ENCODE measurements at places on chromosomes 11 and 22.

- no peak for DNase-seq
Measured at GRCh38 chr11:100930185-100930778, 199.3 kb downstream of the PGR start.

- DNase-seq: no peak
Measured at GRCh38 chr11:108614086-108614485, 20.5 kb upstream of the EXPH5 start.

- DNase-seq: no peak
Measured at GRCh38 chr22:19710020-19710768, 4.1 kb upstream of the SEPTIN5 start.

DNA sequence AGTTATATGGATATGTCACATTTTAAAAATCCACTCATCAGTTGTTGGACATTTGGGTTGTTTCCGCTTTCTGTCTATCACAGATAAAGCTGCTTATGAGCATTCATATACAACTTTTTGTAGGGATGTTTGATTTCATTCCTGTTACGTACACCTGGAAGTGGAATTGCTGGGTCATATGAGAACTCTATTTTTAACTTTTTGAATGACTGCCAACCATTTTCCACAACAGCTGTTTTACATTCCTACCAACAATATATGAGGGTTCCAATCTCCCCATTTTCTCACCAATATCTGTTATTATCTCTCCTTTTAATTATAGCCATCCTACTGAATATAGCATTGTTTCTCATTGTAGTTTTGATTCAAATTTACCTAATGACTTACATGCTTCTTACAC, 172.0 kb downstream of the UVRAG start:
- no peak for DNase-seq

DNA sequence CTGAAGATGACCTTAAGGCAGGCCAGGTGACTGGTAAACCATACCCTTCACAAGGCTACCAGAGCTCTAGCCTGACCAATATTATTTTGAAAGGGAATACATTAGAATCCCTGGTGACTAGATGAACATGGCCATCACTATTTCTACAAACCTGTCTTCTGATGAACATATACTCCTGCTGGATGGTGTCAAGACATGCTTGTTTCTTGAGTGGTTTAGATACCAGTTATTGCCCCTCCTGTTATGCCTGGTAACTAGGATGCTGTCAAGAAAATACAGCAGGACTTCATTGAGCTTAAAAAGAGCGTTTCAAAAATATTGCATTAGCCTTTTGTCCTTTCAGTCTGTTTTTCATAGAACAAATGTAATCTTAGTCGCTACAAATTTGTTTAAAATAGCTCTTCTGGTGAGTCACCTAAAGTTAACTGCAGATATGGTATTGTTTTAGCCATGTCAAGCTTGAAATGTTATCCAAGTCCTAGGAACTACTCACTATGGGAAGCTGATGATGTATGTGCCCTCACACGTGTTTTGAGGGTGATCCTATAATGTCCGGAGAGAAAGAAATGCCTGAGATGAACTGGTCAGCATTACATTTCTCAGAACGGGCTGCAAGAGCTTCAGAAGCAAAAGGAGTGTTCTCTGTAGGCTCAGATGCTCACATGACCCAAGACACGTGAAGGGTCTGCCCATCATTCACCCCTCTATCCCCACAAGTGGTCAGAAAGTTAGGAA, 20.6 kb downstream of the ADM start:
- no peak for DNase-seq

GRCh38 chr11:78438298-78438975, 20.8 kb upstream of the GAB2 start:
- no peak for DNase-seq

GRCh38 chr11:117443266-117444186, 115.9 kb downstream of the CEP164 start:
- DNase-seq: no peak

GRCh38 chr11:46387919-46388618, 3.5 kb downstream of the CHRM4 start:
- peak; percentile 33 for DNase-seq

DNA sequence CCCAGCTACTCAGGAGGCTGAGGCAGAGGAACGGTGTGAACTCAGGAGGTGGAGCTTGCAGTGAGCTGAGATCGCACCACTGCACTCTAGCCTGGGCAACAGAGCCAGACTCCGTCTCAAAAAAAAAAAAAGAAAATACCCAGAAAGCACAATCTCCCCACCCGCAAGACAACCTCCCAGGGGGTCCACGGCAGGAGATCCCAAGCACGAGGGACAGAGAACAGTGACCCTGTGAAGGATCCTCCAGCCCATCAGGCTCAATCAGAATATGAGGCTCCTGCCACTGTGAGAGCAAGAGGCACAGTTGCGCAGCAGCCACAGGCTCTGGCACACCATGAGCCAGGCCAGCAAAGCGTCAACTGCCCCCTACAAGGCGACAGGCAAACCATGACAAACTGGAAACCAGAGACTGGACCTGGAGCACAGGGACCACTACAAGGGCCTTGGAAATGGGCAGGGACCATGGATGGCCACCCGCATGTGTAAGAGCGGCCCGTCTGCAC, 164.8 kb upstream of the GRK3 start:
- no peak for DNase-seq

DNA sequence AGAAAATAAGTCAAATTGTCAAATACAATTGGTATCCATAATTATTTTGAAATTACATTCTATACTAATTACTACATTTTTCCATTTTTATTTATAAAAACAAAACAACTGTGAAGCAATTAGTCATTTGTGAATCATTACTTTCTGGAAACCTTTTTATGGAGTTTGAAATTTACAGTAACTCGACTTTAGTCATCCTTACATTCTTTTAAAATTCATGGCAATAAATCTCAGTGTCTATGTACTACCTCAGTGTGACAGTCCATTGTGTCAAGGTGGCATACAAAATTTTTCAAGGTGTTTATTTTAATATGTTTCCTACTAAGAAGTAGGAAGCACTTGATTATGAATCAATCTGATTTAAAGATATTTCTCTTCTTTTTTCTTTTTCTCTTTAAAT, 1949.4 kb upstream of the RAG2 start:
- no peak for DNase-seq

DNA sequence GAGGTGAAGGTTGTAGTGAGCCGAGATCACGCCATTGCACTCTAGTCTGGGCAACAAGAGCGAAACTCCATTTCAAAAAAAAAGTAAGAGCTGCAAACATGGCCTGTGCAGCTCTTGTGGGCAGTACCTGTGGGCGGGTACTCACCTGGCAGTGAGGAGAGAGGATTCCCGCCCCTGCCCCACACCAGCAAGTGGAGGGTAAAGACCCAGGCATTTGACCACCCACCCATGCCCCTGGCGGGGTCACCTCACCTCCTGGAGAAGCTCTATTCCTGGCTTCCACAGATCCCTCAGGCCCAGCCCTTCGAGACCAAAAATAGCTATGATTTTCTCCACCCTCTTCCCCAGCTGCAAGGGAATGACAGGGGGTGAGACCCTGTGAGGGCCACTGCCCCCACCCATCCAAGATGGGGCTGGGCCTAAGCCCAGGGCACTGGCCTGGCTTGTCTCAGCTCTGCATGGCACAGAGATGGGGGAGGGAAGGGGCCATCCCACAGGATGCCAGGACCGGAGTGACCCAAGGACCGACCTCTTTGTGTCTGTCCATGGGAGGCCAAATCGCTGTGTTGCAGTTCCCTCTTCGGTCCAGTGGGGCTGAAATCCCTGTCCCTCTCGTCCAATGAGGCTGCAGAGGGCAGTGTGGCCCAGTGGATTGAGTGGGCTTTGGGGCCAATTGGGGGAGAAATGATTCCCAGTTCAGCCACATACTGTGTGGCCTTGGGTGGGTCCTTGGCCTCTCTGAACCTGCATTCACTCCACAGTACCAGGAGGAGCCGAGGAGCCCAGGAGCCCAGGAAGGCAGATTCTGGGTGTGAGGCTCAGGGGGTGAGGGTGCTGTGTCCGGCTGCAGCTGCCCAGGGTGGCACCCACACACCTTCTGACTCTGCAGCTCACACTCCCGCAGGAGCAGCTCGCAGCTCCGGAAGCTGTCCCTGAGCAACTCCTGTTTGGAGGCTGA, 14.6 kb downstream of the SEC14L6 start:
- no peak for DNase-seq

- no peak for DNase-seq
Measured at GRCh38 chr11:123408619-123409455, 21.2 kb upstream of the GRAMD1B start.

DNA sequence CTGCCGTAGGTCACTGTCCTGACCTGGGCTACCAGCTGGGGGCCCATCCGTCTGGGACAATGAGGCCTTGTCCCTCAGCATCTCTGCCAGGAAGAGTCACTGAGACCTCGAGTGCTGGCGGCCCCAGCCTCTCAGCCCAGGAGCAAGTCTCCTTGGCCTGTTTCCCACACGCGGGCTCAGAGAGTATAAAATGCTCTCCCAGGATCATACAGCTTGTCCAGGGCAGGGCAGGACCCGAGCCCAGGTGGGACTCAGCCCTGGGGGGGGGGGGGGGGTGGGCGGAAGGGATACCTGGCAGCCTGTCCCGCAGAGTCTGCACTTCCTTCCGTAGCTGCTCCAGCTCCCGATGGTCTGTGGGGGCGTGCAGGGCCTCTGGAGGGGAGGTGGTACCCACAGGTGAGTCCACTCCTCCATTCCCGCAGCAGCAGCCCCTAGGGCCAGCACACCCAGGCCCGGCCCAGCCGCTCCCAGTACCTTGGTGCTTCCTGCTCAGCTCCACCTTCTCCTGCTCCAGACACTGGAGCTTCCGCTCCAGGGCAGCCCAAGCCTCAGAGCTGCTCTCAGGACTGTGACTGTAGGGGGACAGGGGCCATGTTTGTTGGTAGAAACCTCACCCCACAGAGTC, 7.9 kb downstream of the CDC42BPG start:
- DNase-seq: no peak

GRCh38 chr11:40168414-40168813, 1291.0 kb downstream of the LRRC4C start:
- no peak for DNase-seq

GRCh38 chr11:72305077-72305476, 61.1 kb upstream of the PHOX2A start:
- DNase-seq: no peak

GRCh38 chr22:42655693-42656092, 6.5 kb upstream of the CYB5R3 start:
- no peak for DNase-seq

DNA sequence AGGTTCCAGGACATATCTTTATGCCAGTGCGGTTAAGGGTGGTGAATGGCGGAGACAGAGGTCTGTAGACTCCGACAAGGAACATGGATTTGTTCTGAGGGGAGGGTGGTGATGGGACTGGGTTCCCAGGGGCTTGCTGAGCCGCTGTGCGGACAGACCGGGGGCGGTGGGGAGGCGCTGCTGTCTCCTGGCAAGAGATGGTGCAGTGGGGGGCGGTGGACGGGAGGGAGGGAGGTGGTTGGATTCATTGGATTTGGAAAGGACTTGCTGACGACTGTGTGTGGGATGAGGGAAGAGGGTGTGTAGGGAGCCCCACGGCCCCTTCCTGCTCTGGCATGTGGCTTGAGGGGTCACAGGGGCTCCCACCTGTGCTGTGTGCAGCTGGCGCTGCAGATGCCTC, 43.2 kb downstream of the FLRT1 start:
- DNase-seq: no peak

- no peak for DNase-seq
Measured at GRCh38 chr11:65866509-65867283, 5.9 kb downstream of the EFEMP2 start.

DNA sequence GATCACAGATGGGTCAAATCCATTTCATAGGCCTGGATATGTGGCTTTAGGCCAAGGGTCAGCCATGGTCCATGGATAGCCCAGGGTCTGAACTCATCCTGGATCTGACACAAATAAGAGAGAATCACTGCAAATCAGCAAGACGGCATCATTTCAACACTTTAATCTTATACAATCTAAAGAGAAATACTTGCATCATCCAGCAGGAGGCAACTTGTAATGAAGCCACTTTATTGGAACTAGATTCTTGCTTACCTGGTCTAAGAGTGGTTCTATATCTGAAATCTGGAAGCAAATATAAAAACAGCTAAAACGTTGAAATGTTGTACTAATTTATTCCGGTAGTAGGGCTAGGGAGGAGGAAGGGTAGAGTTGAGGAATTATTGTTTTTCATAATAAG, 870.1 kb downstream of the JRKL start:
- no peak for DNase-seq

GRCh38 chr11:100806296-100806695, 119.2 kb downstream of the ARHGAP42 start:
- no peak for DNase-seq

- peak; percentile 87 for DNase-seq
Measured at GRCh38 chr22:19909350-19910179, 32.0 kb upstream of the COMT start.

DNA sequence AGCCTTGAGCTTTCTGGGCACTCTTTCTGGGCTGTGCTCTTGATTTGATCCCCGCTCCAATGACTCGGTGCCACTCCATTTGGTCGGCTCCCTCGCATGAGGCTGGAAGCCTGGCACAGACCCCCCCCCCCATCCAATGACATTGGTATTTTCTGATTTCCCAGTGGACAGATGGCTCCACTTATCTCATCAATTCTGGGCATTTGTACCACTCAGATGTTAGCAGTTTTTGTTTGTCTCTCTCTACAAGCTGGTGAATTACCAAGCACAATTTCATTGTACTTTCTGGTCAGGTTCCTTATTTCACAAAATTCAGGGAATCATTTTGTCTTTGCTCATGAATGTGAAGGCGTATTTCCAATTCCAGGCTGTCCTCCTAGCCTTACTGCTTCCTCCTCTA, 9.1 kb downstream of the DNAL4 start:
- no peak for DNase-seq

GRCh38 chr11:76781807-76782530, 1.2 kb upstream of the TSKU start:
- DNase-seq: no peak

DNA sequence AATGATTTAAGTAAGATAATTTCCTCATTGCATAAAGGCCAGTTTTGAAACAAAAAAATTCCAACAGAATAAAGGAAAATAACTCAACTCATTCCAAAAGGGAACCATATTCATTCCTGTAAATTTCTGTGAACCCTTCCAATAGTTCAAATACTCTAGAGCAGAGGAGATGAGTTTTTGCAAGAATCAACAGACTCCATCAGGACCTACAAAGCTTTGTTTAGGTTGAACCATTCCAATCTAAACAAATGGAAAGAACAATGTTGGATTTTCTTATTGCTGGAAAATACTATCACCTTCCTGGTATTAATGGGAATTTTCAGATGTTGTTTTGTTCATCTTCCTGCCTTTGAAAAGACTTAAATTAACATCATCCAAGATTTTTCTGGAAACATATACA, 21.8 kb upstream of the OR5AN1 start:
- no peak for DNase-seq

GRCh38 chr11:7672960-7673723, at the start of gene CYB5R2:
Gene CYB5R2, minus strand, starts transcription at chr11:7673500. Its CDS starts 675 bp downstream, at chr11:7672825.
- no peak for DNase-seq

- DNase-seq: no peak
Measured at GRCh38 chr11:119316729-119317591, at the start of gene MCAM. Gene MCAM, minus strand, starts transcription at chr11:119317130. Its CDS starts 29 bp downstream, at chr11:119317101.

DNA sequence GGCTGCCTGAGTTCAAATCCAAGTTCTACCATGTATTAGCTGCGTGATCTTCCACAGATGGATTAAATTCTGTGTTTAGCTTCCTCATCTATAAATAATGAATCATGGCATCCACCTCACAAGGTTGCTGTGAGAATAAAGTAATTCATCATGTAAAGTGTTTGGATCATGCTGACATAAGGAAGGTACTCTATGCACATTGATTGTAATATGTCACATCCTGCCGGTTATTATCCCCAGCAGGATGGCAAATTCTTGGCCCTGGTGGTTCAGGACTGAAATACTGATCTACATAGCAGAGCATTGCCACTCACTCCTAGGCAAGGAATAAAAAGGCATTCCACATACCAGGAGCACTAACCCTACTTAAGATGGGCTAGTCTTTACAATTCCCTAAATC, 40.8 kb downstream of the LGR4 start:
- DNase-seq: no peak
